ENCODE measurements at places on chromosomes 16 and 17.

DNA sequence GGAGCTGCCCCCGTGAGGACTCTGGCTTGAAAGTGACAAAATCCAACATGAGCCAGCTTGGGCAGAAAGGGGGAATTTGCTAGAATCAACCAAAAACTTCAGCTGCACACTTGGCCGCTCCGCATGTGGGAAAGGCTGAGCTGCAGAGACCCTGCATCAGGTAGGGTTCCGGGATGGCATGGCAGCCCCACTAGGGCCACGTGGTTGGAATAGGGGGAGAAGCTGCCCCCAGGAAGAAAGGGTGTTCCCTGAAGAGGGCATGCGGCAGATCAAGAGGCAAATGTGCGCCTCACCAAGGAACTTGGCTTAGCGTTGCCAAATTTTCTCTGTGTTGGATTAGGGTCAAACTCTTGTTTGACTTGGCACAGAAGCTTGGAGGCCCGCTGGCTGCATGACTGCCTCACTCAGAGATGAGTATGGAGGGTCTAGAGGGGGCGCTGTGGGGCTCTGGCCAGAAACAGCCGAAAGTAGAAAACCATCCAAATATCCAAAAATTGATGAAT, 29.2 kb upstream of the WFIKKN2 start:
- no peak for DNase-seq

DNA sequence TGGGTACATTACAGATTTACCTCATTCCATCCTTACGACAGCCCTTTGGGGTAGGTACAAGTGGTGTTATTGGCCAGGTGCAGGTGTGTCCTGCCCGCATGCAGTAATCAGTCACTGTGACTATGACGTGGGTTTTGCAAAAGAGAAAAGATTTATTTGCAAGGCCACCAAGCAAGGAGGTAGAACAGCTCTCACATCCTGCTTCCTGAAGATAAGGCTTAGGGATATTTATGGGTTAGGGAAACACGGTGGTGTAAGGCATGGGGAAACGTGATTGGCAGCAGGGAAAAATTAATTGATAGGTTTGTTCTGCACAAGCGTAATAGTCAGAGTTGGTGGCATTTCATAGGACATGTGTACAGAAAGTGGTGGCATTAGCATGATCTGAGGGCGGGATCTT, 214.8 kb downstream of the PARN start:
- DNase-seq = no peak

DNA sequence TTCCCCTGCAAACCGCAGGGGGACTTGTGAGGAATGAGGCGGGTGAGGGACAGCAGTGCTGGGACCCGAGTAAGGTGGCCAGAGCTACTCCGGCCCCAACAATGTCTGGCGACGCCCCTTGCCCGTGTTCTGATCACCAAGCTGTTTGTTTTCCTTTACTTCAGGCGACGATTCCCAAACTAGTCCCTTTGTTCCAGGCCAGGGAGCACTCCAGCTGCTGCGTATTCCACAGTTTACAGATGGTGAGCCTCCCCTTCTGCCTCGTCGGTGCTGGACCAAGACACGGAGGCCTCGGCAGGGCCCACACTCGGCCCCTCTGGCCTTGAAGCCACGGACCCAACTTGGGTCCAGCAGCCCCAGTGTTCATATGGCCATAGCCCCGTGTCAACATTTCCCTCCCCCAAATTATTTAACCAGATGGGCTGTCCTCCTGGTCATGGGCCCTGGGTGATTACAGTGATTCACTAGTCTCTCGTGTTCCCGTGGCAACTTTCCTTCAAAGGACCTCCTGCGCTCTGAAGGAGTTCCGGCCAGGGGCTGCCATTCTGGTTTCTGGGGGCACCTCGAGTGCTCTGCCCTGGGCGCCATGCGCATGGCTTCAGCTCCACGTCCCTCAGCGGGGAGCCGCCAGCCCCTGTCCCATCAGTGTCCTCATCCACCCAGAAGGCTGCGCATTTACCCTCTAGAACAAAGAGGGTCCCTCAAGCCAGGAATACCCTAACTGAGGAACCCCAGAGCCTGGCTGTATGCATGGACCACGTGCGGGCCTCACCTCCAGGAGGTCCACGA, 24.8 kb upstream of the MTSS2 start:
- no peak for DNase-seq

DNA sequence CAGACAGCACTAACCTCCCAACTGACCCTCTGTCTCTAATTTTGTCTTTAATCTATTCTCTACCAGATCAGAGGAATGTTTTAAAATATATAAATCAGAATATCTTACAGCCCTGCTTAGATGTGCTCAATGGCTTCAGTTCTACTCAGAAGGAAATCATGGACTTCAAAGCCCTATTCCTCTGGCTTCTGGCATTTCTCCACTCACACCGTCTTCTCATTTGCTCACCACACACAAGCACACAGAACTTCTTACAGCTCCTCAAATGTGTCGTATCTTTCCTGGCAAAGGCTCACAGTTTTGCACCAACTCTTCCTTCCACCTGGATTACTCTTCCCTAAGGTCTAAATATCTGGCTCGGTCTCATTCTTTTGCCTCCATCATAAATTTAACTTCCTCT, 71.6 kb upstream of the NUDT7 start:
- no peak for DNase-seq

- DNase-seq = no peak
These were observed 432.7 kb upstream of the ASIC2 start for GRCh38 chr17:33725675-33726271.

GRCh38 chr16:10141671-10142070, 40.6 kb downstream of the GRIN2A start:
- DNase-seq = no peak
